Putamen (tissue), 1 donor: ENCODE measurements at places on chromosomes 7 and 10.

DNA sequence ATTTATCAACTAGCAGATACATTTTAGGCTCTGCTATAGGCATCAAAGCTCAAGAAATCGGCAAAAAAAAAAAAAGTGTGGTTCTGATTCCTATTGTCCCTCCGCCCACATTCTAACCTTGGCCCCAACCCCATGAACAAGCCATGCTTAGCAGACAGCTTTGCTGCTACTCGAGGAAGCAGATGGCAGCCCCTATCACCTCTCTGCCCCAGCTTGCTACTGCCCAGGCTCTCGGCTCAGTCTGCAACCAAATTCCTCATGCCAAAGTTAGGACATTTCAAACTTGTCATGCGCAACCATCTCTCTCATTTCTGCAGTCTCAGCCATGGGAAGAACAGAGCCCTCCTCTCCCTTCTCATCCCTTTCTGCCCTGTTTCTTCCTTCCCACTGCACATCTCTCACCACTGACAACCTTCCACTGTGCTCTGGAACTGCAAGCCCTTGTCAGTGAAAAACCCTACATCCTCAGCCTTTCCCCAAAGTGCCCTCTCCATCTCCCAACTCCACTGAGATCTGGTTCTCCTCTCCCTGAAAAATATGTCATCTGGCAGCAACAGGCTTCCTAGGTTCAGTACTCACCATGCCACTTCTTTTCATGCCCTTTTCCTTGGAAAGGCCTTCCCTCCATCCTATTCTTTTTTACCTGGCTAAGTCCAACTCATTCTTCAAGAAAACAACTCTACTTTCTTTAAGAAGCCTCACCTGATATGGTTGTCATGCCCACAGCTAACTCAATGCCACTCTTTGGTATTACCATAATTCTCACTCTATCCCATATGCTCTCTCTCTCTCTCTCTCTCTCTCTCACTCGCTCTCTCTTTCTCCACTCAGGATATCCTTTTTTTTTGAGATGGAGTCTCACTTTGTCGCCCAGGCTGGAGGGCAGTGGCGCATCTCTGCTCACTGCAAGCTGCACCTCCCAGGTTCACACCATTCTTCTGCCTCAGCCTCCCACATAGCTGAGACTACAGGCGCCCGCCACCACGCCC is 60.1 kb upstream of the FHIP2A start:
- DNase-seq: no peak

DNA sequence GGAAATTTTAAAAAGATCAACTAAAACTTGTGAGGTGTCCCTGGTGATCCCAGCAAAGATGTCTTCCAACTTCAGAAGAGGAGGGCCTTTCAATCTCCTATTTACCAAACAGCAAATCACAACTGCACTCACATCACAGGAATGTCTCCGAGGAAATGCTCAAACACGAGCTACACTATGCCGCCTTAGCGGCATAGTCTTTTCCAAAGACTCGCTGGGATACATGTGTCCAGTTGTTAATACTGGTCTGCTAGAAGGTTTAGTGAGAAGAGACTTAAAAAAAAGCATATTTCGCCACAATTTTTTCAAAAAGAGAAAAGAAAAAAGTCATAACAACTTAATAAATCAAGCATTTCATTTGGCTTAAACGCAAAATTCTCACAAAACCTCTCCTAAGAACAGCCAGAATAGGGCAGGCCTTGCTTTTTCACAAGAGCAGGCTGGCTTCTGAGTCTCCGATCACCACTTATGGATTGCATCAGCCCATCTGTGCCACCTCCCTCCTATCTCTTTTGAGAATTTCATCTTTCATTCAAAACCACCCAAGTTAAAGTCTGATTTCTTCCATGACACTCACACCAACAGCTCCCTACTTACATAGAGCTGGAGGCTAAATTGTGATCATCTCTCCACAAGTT is 66.1 kb downstream of the GNA12 start:
- no peak for DNase-seq

GRCh38 chr7:137934941-137935883 is 66.7 kb downstream of the CREB3L2 start:
- DNase-seq: no peak

DNA sequence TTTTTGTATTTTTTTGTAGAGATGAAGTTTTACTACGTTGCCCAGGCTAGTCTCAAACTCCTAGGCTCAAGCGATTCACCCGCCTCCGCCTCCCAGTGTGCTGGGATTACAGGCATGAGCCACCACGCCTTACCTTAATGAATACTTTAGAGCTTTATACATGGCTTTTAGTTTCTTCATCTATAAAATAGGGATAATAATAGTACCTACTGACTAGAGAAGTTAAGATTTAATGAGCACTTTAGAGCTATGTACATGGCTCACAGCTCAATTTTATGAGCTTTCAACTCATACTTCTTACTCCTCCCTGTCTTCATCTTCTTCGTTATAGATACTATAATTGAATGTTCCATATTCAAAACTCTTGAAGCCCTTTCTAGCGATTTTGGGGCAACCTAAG is 229.7 kb upstream of the KAT6B start:
- peak; percentile 17 for DNase-seq

- no peak for DNase-seq
Observed at GRCh38 chr7:130274983-130275591, 8.4 kb downstream of the CPA2 start.

GRCh38 chr7:102284891-102285539 is 1.7 kb upstream of the SH2B2 start:
- no peak for DNase-seq

- DNase-seq: peak; percentile 62
Observed at GRCh38 chr7:130135208-130136205, 65.2 kb downstream of the KLHDC10 start.

DNA sequence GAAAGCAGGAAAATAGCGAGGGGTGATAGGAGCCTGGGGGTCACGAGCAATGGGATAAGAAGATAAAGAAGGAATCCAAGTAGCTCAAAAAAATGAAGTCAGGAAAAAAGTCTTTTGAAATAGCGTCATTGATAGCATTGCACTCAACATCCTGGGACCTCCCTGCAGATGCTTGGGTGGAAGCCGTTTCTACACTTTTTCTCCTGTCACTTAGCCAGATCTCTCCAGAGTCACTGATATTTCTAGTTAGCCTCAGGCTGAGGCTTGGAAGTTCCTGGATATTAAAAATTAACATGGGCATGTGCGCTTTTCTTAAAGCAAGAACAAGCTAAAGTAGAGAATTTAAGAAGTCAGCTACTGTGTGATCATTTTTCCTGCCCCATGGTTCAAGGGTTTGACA is 39.5 kb upstream of the CHST15 start:
- no peak for DNase-seq

DNA sequence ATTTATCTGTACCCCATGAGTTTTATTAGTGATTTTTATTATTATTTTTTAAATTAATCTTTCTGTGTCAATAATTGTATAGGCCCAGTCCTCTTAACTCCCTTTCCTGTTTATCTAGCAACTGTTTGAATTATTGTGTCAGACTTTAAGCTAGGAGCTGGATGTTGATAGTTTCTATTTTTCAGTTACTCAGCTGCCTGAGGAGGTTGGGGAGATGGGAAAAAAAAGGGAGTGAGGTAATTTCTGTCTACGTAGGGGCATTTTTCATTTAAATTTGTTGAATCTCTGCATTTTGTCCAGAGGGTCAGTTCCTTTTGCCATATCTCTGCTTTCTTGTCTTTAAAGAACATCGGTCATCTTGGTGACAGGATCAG is 5.0 kb upstream of the ZNF518A start:
- DNase-seq: no peak
